ENCODE measurements at places on chromosomes 16 and 17. TPM values are rescaled to one million over a fixed set of nuclear protein-coding genes. Genes with fewer than 3 reads are reported as not detected.

Gene CFAP97D1
- total RNA-seq: not detected

Gene CHAD
- total RNA-seq: 5.0 TPM

Gene CEP295NL
- 2.3 TPM for total RNA-seq

Gene MYOCD
- total RNA-seq: 0.23 TPM

Gene VTN
- 5.2 TPM for total RNA-seq

Gene HBA2
- total RNA-seq: 2.5 TPM

Gene CCL23
- total RNA-seq: 2.2 TPM

Gene KRT32
- not detected for total RNA-seq

Gene PITPNM3
- 2.5 TPM for total RNA-seq

Gene ZNF689
- 5.9 TPM for total RNA-seq

Gene SLC38A8
- total RNA-seq: not detected

Gene METTL2A
- 8.0 TPM for total RNA-seq

Gene KRTAP4-4
- not detected for total RNA-seq

Gene PPY
- 29.3 TPM for total RNA-seq

Gene CCL7
- total RNA-seq: not detected

Gene STX1B
- 0.34 TPM for total RNA-seq

Gene LSM12
- 19.0 TPM for total RNA-seq

Gene ITGB4
- 35.0 TPM for total RNA-seq

Gene NSRP1
- 14.9 TPM for total RNA-seq

Gene MYCBPAP
- total RNA-seq: 1.0 TPM

Gene KRTAP1-3
- not detected for total RNA-seq

DNA sequence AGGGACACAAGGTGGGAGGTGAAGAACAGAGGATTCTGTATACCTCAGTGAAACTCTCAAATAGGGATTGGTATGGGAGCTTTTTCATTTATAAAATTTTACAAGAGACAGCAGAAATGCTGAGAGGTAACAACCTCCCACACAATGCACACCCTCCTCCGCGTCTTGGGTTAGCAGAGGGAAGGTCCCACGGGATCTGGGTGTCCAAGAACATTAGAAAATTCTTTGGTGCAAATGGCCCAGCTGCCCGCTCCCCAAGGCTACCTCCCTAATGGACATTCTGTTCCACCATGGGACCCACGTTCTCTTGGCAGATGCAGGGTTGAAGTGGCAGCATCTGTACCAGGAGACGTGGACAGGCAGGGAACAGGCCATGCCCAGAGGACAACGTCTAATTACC lies 22.5 kb downstream of the GPR139 start:
- no peak for DNase-seq

GRCh38 chr16:4915226-4915761 lies 21.7 kb downstream of the PPL start:
- DNase-seq: no peak

DNA sequence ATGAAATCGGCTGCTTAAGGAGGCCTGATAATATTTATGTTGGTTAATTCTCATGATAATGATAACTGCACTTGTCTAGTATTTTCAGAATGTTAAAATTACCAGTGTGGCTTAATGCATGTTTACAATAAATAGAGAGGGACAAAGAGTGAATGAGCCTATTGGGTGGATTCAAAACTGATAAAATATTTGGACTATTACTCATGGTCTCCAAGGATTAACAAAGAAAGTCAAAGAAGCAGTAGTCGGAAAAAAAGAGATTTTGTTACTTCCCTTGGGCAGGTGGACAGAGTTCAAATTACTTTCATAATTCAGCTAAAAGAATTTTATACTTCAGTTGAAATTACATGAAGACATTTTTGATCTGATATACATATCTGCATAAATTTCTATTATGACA lies 258.2 kb upstream of the PMFBP1 start:
- DNase-seq: no peak

GRCh38 chr16:72997141-72997542 lies 50.8 kb downstream of the ZFHX3 start:
- DNase-seq: no peak

DNA sequence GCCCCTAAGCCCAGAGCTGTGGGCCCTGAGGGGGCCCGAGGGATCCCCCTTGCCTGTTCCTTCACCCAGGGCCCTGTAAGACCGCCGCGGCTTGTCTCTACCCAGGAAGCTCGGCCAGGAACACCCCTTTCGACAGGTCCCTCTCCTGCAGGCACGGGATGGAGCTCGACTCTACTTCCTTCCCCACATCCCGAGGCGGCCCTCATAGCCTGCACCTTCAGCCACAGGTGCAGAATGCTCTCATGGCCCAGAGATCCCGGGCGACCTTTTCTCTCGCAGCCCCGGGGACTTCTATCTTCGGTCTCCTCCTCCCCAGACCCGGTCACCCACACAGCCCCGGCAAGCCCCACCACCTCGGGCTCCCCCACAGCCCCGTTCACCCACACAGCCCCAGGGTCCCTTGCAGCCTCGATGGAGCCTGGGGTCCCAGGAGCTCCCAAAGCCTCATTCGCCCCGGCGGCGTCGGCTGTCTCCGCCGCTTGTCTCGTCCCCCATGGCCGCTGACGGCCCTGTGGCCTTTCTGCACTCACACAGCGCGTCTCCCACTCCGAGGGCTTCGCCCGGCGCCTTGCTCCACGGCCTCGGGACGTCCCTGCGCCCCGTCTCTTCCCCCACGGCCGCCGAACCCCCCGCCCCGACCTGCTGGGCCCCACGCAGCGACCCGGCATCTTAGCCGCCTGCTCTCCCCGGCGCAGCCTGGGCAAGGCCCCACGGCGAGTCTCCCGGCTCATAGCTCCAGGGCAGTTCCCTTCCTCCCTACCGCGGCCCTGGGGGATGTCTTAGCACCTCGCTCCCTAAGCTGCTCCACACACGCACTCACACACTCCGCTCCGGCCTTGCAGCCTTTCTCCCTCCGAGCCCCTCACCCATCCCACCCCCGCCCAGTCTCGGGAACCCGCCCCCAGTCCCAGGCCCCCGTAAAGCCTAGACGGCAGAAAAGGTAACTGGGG lies 650 bp downstream of the KIAA0753 start:
- DNase-seq: peak; percentile 73

DNA sequence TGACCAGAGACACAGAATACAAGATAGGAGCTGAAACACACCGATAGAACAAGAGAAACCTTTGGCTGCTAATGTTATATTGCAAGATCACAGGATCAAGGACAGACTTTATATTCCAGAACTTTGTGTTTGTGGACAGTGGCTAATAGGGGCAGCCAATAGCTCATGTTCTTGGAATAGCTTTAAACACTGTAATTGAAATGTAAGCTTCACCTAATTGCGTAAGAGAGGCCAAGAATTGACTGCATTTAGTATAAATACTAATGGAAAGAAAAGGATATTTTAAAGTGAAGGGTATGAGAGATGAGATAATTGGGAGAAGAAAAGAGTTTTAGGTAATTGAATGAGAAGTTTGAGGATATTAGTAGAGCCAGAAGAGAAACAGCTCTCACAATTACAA lies 758.8 kb downstream of the CDH11 start:
- DNase-seq: no peak

GRCh38 chr17:11803231-11803969 lies 193.9 kb downstream of the ZNF18 start:
- DNase-seq: no peak

- DNase-seq: no peak
Measured at GRCh38 chr16:3501783-3502400, 1.1 kb downstream of the CLUAP1 start.

DNA sequence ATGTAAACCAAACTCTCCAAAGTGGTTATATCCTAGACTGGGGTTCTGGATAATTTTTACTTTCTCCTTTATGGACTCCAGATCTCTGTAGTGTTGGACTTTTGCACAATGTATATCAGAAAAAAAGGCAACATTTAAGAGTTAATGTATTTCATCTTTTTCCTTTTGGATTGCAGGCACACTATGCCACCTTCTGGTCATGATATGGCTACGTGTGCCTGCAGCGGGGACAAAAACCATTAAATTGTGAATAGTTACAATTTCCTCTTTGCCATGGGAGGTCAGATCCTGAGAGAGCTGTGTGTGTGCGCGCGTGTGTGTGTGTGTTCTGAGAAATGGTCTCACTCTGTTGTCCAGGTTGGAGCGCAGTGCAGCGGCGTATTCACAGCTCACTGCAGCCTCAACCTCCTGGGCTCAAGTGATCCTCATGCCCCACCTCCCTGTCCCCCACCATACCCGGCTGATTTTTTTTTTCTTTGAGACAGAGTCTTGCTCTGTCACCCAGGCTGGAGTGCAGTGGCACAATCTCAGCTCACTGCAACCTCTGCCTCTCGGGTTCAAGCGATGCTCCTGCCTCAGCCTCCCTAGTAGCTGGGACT lies 4.3 kb upstream of the SGF29 start:
- no peak for DNase-seq

- no peak for DNase-seq
Measured at GRCh38 chr16:88652762-88653063, 1.9 kb upstream of the CYBA start.

GRCh38 chr16:67294938-67295361 lies 15.6 kb downstream of the PLEKHG4 start:
- DNase-seq: no peak

DNA sequence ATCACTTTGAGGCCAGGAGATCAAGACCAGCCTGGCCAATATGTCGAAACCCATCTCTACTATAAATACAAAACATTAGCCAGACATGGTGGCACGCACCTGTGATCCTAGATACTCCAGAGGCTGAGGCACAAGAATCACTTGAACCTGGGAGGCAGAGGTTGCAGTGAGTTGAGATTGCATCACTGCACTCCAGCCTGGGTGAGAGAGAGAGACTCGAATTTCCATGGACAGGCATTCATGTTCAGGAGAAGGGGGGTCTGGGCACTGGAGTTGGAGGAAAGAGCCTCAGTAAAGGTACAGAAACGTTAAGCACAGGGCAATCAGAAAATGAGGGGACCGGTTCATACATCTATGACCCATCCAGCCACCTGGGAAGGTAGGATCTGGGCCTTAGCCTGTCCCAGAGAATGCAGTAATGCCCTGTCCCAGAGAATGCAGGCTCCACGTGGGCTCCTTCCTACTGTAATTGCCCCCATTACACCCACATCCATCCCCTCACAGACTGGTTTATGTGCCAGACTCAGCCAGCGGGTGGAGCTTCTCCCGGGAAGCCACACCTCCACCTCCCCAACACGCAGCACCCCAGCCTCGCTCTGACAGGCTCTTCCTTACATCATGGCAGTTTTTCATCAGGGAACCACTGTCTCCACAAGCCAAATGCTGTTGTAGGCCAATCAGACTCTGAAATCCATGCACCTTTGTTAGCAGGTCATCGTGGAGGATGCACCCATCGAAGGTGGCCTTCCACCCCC lies 21.6 kb upstream of the ARL4D start:
- DNase-seq: no peak

GRCh38 chr16:67833030-67833414 lies 9.1 kb upstream of the THAP11 start:
- no peak for DNase-seq

- DNase-seq: no peak
Measured at GRCh38 chr17:57924677-57925076, 30.5 kb downstream of the CUEDC1 start.

GRCh38 chr17:40415390-40415789 lies 2.3 kb downstream of the TOP2A start:
- DNase-seq: no peak

- no peak for DNase-seq
Measured at GRCh38 chr17:28963055-28963611, 11.8 kb upstream of the PHF12 start.

GRCh38 chr17:77184474-77184873 lies 43.7 kb downstream of the SEC14L1 start:
- DNase-seq: no peak

- no peak for DNase-seq
Measured at GRCh38 chr16:69936252-69936651, 14.9 kb upstream of the CLEC18A start.

DNA sequence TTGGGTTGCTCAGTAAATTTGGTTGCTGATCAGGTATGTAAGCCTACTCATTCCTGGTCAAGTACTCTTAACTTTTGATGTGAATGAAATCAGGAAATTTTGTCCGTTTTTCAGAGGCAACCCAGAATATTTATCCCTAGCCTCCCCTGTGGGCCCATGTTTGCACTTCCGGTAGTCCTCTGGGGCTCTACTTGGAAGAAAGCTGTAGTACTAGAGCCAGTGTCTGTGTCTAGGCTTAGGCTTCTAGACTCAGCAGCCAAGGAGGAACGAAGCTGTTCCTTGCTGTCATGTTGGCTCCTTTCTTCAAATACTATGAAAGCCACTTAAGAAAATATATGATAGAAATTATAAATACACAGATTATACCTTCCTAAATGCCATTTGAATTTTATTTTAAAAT lies 21.2 kb downstream of the ESRP2 start:
- DNase-seq: no peak

DNA sequence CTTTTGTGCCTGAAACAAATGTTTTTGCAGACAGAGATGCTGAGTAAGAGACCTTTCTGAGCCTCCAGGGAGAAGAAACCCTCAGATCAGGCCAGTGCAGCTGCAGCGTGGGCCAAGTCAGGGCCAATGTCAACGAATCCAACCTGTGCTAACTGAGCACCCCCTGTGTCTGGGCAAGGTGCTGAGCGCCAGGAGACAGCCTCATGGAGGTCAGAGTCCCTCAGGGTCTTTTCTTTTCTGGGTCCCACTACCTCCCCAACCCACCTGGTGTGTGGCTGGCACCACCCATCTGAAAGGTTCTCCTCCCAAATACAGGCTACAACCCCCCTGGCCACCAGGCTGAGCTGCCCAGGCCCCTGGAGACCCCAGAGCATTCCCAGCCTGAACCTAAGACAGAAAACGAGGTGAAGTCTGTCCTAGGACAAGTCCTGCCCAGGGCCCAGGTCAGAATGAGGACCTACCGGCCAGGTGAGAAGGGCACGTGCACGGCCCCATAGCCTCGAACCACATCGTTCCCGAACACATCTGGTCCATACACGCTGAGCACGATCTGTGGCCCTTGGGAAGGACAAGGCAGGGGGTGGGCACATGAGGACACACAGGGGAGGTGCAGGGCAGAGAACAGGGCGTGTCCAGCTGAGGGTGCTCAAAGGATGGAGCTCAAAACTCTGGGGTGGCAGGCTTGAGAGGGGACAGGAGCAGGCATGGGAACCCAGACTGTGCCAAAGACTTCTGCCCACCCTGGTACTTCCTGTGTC lies 15.0 kb downstream of the B9D1 start:
- no peak for DNase-seq

- no peak for DNase-seq
Measured at GRCh38 chr17:14448818-14449217, 147.9 kb downstream of the HS3ST3B1 start.

DNA sequence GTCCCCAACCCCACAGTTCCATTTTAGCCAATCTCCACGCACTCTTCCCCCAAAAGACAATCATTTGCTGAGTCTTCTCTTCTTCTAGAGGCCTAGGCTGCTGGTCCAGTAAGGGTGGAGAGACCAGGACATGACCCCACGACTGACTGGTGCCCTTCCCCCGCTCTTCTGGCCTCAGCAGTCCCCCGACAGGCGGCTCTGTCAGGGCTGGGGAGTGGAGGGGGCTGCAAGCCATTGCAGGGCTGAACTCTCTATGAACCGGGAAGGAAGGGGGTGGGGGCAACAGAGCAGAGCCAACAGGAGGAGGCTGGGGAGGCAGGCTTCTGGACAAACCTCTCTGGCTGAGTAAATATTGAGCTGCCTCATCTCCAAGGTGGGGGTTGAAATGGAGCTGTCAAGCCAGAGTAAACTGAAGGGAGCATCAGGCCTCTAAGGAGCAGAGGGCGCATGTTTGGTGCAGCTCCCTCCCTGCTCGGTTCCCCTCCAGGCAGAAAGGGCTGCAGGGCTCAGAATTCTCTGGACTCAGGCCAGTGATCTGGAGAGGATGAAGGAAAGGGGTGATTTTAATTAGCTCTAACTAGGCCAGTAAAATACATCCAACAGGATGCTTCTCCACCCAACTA lies 8.7 kb downstream of the HOXB1 start:
- no peak for DNase-seq

GRCh38 chr17:27920569-27920968 lies 27.4 kb upstream of the LYRM9 start:
- DNase-seq: no peak

GRCh38 chr17:28563475-28563874 lies 7.8 kb downstream of the PIGS start:
- no peak for DNase-seq
